SW 1271 (cell line): ENCODE measurements at places on chromosomes 13 and 19.

GRCh38 chr19:40400559-40400958 is 10.6 kb upstream of the HIPK4 start:
- no peak for DNase-seq

DNA sequence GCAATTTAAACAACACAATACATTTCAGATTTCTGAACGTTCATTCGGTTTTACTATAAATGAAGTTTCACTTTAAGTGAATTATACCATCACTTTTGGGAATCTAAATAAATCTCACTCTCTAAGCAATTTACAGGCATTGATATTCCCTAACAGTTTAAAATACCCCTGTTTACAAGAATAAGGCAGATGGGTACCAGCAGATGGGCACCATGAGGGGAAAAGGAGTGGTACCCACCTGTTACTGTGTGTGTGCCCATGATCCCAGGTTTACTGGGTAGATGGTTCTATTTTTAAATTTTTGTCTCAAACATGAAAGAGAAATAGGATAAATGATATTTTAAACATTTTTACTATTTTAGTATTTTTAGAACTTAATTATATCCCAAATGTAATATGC is 212.9 kb downstream of the PCDH9 start:
- DNase-seq, result no peak

GRCh38 chr13:48817166-48817802 is 158.4 kb upstream of the FNDC3A start:
- DNase-seq, result no peak

- DNase-seq, result no peak
Observed at GRCh38 chr19:10270180-10270615, 722 bp upstream of the ICAM1 start.

- no peak for DNase-seq
Observed at GRCh38 chr13:112664501-112665203, 25.2 kb upstream of the ATP11A start.

GRCh38 chr13:80329250-80329649 is 11.7 kb downstream of the SPRY2 start:
- DNase-seq, result no peak

DNA sequence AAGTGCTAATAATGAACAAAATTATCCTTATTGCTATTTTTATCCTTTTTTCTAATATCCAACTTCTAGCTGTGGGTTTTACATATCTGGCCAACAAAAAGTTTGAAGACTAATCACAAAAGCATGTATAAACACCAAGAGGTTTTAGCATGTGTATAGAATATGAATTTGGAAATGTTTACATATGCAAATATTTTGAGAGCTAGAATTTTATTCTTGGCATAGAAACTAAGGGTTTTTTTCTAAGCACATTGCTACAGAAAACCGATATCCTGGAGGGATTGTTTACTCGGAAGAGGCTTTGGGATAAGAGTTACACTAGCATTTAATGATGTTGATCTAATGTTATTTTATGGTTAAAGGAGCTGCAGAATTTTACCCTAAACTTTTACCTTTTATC is 392.1 kb downstream of the EFNB2 start:
- DNase-seq, result no peak

- DNase-seq, result no peak
Observed at GRCh38 chr13:79468819-79469218, 12.1 kb upstream of the NDFIP2 start.

GRCh38 chr13:113592571-113592970 is 8.0 kb downstream of the TFDP1 start:
- DNase-seq, result no peak

GRCh38 chr13:98839856-98840769 is 87.6 kb upstream of the SLC15A1 start:
- peak; percentile 15 for DNase-seq

GRCh38 chr19:9531933-9532332 is 6.5 kb downstream of the ZNF426 start:
- DNase-seq, result no peak

- no peak for DNase-seq
Observed at GRCh38 chr19:50459638-50460037, 16.7 kb upstream of the EMC10 start.

DNA sequence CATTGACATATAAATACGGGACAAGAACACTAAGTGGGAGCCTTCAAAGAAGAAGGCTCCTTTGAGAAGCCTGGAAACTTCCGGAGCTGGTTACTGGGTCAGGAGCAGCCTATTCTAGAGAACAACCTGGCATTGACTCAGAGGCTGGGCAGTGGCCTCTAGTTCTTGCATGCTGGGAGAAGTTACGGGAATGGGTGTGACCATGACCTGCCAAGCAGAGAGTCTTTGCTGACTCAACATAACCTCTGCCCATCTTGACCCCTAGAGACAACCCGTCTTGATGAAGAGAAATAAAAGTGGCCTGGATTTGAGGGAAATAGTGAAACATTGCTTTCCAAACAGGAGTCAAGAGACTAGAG is 21.0 kb downstream of the STARD13 start:
- no peak for DNase-seq

GRCh38 chr19:35760711-35761349 is 2.9 kb downstream of the PROSER3 start:
- DNase-seq, result no peak

- no peak for DNase-seq
Observed at GRCh38 chr13:77299587-77299986, 27.3 kb downstream of the MYCBP2 start.

GRCh38 chr13:37074703-37075102 is 15.2 kb upstream of the SUPT20H start:
- peak; percentile 52 for DNase-seq

DNA sequence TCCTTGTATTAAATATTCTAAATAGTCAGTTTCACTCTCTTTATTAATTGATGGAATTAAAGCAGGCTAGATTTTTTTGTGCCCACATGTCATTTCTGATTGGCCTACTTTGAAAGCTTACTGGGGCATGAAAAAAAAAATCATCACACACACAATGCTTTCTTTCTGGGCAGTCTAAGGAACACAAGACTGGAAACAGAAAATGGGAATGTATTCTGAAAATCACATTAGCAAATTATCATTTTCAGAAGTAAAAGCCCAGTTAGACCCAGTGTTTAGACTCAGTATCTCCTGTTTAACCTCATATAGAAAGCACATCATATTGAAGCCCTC is 339.4 kb downstream of the SPRY2 start:
- no peak for DNase-seq

DNA sequence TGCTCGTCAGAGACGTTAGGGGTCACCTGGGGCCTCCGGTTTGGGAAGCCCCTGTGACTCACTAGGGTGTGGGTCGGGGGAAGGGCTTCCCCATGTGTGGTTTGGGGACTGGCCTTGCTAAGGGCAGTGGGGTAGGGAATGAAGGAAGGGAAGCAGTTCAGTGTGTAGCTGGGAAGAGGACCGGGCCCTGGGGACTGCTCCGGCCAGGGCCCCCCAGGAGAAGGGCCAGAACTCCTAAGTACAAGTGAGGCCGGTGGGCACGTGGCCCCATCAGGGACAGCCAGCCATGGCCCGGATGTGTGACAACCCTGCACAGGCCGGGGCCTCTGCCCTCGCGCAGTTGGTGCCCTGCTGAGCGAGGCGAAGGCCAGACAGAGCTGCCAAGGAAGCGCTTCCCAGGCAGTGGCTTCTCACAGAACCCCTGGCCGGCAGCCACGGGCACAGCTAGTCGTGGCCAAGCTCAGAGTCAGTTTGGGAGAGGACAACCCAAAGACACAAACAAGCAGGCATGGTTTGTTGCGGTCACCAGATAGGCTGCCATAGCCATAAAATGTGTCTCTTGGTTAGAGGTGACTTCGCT is 25.7 kb downstream of the TEX29 start:
- DNase-seq, result no peak

DNA sequence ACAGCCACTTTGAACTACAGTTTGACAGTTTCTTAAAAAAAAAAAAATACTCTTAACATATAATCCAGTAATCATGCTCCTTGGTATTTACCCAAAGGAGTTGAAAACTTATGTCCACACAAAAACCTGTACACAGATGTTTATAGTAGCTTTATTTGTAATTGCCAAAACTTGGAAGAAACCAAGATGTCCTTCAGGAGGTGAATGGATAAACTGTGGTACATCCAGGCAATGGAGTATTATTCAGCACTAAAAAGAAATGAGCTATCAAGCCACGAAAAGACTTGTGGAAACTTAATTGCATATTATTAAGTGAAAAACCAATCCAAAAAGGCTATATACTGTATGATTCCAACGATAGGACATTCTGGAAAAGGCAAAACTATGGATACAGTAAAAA is 44.9 kb downstream of the RCBTB2 start:
- no peak for DNase-seq

GRCh38 chr13:42218576-42218975 is 53.4 kb upstream of the AKAP11 start:
- no peak for DNase-seq

DNA sequence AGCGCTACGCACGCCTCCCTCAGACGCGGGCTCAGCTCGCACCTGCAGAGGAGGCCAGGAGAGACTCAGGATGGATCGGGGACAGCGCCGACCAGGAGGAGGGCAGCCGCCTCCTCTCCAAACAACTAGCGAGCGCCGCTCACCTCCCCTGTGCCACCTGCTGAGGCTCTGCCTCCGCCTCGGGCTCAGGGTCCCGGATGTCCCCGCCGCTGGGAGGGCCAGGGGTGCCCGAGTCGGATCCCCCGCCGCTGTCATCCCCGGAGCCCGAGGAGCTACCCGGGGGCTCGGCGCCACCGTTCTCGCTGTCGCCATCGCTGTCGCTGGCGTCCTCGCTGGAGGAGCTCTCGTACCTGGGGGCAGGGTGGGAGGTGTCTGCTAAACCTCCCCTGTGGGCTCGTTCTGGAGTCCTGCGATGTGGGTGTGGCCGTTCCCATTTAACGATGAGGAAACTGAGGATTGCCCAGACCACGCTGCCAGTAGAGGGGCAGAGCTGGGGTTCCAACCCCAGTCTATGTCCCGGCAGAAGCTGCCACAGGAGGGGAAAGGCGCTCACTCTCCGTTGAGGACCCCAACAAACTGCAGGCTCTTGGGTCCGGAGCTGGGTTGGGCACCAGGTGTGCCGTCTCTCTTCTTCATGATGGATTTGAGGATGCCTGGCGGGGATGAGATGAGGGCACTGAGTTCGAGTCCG is 9.2 kb downstream of the KANK3 start:
- DNase-seq, result no peak

- no peak for DNase-seq
Observed at GRCh38 chr19:34969721-34970120, 5.7 kb upstream of the ZNF792 start.

- no peak for DNase-seq
Observed at GRCh38 chr19:279656-280055, 11.5 kb downstream of the PLPP2 start.

DNA sequence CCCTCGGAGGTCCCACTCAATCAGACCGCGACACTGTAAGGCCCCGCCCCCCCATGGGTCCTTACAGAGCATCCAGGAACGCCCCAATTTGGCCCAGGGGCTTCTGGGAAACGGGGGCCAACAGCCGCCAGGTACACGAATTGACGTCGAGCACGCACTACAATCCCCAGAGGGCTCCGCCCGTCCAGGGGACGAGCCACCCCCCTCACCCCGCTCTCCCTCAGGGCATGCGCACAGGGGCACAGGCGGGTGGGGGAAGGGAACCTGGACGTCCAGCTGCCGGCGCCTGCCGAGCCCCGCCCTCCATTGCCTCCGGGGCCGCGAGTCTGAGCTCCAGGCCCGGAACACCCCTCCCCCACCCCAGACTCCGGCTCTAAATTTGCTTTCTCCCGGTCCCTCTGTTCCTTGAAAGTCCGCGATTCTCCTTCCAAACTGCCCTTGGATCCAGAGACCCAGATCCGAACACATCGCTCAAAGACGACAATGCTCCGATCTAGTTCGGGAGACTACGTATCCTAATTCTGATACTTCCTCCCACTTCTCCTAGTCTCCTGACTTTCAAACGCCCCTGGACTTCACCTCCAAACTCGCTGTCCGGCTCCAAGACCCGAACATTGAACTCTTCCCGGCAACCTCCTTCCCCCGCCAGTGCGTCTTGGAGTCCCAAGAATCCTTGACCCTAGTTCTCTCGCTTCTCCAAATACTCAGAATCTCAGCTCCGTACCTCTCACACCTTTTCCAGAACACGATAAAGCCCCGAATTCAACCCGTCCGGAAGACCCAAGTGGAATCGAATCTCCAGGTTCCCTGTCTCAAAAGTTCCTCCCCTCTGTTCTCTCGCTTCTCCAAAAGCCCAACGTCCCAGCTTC is 770 bp downstream of the SERTAD3 start:
- DNase-seq, result peak; percentile 95

- DNase-seq, result no peak
Observed at GRCh38 chr13:71864094-71864985, 2.7 kb downstream of the DACH1 start.

DNA sequence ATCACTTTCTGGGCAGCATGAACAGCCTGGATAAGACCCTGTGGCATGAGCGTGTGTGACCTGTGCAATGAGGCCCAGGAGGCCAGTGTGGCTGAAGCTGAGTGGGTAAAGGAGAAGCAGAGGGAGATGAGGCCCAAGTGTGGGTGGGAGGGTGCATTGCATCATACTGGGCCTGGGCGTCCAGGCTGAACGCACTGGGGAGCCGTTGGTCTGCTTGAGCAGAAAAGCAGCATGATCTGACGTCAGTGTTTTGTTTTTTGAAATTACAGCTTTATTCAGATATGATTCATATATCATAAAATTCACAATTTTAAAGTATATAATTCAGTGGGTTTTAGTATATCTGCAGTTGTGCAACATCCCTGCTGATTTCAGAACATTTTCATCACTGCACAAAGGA is 409.7 kb downstream of the HS6ST3 start:
- no peak for DNase-seq

- DNase-seq, result no peak
Observed at GRCh38 chr19:28399187-28399586, 813.8 kb downstream of the UQCRFS1 start.

GRCh38 chr13:36061054-36061453 is 70.1 kb downstream of the DCLK1 start:
- DNase-seq, result no peak

GRCh38 chr19:1015782-1016646 is 4.9 kb downstream of the TMEM259 start:
- no peak for DNase-seq

GRCh38 chr19:15321739-15322138 is 10.6 kb downstream of the BRD4 start:
- no peak for DNase-seq

DNA sequence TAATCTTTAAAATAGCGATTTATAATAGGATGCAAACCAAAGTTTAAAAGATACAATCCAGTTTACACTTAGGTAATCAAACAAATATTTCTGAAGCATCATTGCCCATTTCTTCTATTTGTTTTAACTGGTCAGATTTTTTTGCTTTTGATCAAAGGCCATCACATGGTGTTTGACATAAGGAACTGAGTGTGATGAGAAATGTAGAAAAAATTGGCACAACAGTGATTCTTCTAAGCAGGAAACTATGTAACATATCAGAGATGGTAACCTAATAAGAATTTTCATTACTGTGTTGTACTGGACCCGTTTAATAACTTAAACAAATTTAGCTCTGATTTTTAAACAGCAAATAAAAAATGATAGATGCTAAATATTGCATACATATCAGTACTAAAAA is 644.7 kb upstream of the KLF12 start:
- DNase-seq, result no peak

- DNase-seq, result no peak
Observed at GRCh38 chr13:104301171-104301975, 1235.2 kb upstream of the SLC10A2 start.

GRCh38 chr19:45059258-45059965 is 16.9 kb downstream of the ZNF296 start:
- DNase-seq, result peak; percentile 43

GRCh38 chr19:46279177-46279576 is 17.7 kb upstream of the HIF3A start:
- DNase-seq, result no peak

GRCh38 chr13:38590230-38590629 is 96.6 kb upstream of the FREM2 start:
- no peak for DNase-seq
